ENCODE measurements at places on chromosomes 4 and X.

DNA sequence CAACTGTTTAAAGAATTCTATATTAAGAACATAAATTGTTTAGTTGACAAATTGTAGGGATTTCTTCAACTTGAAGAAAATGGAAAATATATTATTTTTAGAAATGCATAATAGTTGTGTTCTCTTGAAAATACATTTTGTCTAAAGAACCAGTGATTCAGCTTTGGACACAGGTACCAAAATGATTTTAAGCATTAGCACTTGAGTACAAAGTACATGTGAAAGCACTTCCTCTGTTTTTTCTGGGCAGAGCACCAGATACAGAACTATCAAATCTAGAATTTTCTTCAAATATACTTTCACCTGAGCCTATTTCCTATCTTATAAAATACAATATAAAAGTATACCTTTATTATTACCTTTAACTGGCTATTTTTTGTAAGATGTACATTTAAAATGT lies 539.8 kb downstream of the ADGRL3 start:
- DNase-seq, result no peak

- no peak for DNase-seq
Observed at GRCh38 chr4:17535906-17536305, 20.9 kb downstream of the CLRN2 start.

GRCh38 chr4:81666491-81666890 lies 194.8 kb upstream of the RASGEF1B start:
- DNase-seq, result no peak

GRCh38 chr4:60709061-60709460 lies 491.1 kb upstream of the ADGRL3 start:
- no peak for DNase-seq

DNA sequence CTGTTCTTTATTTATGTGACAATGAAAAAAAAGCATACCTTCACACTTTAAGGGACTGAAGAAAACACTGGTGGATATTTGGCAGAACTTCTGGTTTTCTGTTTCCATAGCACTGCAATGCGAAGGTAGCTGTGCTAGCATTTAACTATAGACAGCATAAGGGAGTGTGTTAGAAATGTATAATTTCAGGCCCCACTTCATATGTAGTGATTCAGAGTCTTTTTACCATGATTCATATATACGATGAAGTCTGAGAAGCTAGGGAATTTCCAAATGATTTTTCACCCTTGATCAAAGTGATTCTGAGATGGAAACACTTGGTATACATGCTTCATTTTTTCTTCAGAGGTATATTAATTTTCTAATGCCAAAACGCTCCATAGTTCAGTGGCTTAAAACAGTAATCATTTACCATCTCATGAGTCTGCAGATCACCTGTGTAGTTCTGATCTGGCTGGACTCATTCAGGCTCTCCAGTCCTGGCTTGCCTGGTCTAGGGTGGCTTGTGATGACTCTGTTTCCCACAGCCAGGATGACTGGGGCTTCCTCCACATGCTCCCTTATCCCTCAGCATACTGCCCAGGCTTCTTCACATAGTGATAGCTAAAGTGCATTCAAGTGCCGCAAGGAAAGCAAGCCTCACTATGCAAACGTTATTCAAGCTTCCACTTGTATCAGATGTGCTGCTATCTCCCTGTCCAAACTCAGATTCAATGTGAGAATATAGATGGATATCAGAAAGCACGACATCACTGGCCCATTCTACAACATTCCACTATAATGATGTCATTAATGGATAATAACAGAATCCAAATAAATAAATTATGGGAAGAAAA lies 790.1 kb downstream of the TECRL start:
- DNase-seq, result no peak

All from NCI-H1417 treated with DMSO at 0.1 percent for 48 hours (cell line).